K562 (cell line): ENCODE measurements at places on chromosomes 12 and 14. TPM values are rescaled to one million over a fixed set of nuclear protein-coding genes. Genes with fewer than 3 reads are reported as not detected.

TAS2R8 gene
- not detected in 2 replicates for polyA plus RNA-seq

MYH7 gene
- polyA plus RNA-seq, result not detected in 2 replicates

KICS2 gene
- 4.9 and 11.4 TPM in 2 replicates for polyA plus RNA-seq

SLC25A47 gene
- polyA plus RNA-seq, result not detected in 2 replicates

ADSS1 gene
- polyA plus RNA-seq, result 3.6 and 5.3 TPM in 2 replicates

TESPA1 gene
- polyA plus RNA-seq, result 2.1 and 3.3 TPM in 2 replicates

P2RX7 gene
- polyA plus RNA-seq, result 0.15 and 0.27 TPM in 2 replicates
